Right atrium auricular region (tissue), 2 donors: ENCODE measurements at places on chromosomes 16 and 17.

GRCh38 chr16:60285794-60286193, 1551.7 kb upstream of the GOT2 start:
- H3K4me1 ChIP-seq = no peaks in the 10 kb centered on the region
- no peak overlapping the region for H3K27ac ChIP-seq
- no peak overlapping the region for H3K4me3 ChIP-seq
- H3K36me3 ChIP-seq = no peaks in the 10 kb centered on the region
- DNase-seq = no peak
- H3K27me3 ChIP-seq = no peaks in the 10 kb centered on the region

DNA sequence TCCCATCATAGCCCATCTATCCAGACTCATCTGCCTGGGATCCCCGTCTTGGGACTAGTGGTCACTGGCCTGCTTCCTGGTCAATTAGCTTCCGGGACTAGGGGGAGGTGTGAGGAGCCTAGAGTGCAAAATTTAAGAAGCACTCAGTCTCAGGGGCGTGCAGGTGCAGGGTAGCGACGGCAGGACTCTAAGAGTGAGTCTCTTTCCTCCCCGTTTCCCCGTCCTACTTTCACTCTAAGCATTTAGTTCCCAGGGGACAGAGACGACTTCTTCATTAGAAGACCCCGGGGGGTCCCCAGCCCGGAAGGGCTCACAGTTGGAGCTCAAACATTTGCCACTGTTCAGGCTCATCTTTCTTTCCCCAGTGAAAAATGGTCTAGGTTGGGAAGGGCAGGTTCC, 677 bp upstream of the ZNHIT3 start:
- H3K27ac ChIP-seq = peak overlapping the region; percentile 81
- H3K4me3 ChIP-seq = peak overlapping the region; percentile 91
- no peaks in the 10 kb centered on the region for H3K27me3 ChIP-seq
- no peak for DNase-seq
- H3K4me1 ChIP-seq = no peaks in the 10 kb centered on the region

DNA sequence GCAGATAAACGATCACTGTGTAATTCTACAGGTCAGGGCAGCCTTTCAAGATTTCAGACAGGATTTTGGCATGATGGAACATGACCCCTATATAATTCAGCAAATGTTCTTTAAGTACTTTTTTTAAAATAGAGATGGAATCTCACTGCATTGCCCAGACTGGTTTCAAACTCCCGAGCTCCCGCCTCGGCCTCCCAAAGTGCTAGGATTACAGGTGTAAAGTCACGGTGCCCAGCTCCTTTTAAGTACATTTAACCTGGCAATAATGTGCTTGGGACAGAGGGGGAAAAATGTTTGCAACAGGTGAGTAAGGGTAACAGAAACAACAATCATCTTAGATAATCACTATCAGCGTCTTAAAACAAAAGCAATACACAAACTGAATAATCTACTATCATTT, 66.5 kb upstream of the PSMD7 start:
- H3K4me1 ChIP-seq = no peaks in the 10 kb centered on the region
- no peak overlapping the region for H3K4me3 ChIP-seq
- no peak for DNase-seq

DNA sequence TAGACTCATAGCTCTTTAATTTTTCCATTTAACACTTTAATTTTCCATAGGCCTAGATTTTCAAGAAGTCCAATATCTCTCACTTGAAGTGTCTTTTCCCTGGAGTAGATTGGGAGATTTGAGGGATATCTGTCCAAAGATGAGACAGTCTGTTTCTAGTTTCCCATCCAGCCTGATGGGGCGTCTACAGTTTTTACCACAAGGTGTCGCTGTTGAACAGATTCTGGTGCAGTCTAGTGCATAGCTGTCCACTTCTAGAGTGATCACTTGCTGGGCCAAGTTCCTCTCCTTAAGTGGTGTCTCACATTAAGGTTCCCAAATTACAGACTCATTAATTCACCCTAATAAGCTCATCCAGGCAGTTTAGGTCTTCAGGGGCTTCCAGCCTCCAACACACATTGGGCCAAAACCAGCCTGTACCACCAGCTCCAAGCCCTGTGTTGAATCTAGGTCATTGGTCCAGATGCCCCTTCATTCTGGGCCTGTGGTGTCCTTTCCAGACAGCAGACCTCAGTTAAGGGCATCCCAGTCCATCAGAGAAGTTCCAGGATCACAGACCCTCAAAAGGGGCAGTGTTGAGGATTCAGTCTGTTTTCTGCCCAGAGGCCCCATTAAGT, 9.4 kb downstream of the SNX20 start:
- no peak for DNase-seq
- no peak overlapping the region for H3K4me3 ChIP-seq
- no peak overlapping the region for H3K27ac ChIP-seq
- no peaks in the 10 kb centered on the region for H3K36me3 ChIP-seq
- H3K4me1 ChIP-seq = peaks cover 8% of the 10 kb centered on the region
- H3K27me3 ChIP-seq = peaks cover 7% of the 10 kb centered on the region

DNA sequence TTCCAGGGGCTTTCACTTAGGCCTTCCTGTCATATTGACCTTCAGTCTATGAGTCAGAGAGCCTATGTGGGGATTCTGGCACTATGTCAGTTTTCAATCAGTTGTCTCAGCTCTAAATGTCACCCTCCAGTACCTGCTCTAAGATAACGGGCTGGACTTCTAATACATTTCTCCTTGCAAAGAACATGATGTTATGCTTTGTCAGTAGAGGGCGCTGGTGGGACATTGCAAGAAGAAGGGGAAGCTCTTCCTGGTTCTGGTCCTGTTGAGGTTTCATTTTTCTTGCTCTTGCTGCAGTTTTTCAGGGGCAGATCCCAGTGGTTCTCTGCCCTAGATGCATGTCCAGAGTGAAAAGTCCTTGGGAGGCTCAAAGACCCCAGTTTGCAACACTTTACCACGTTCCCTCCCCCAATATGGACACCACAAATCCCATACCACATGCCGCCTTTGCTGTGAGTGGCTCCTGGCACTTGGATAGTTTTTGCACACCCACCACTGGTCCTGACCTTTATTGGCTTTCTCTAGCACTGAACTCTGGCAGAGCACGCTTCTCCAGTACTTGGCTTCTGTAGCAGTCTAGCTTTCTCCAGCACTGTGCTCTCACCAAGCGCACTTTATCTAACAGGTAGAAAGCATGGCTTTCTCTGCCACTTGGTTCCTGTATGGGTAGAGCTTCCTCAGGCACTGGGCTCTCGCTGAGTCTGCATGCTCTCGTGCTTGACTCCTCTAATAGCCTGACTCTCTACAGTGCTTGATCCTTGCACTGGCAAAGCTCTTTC, 49.0 kb downstream of the BCL7C start:
- H3K27me3 ChIP-seq = no peaks in the 10 kb centered on the region
- no peak overlapping the region for H3K27ac ChIP-seq
- no peaks in the 10 kb centered on the region for H3K4me1 ChIP-seq
- DNase-seq = peak; percentile 72

GRCh38 chr16:89294486-89294885, 77.0 kb downstream of the ZNF778 start:
- no peak overlapping the region for H3K27ac ChIP-seq
- H3K27me3 ChIP-seq = no peaks in the 10 kb centered on the region
